ENCODE measurements at places on chromosomes 4 and X.

GRCh38 chr4:183657564-183657963 is 1.4 kb downstream of the RWDD4 start:
- no peak for DNase-seq

DNA sequence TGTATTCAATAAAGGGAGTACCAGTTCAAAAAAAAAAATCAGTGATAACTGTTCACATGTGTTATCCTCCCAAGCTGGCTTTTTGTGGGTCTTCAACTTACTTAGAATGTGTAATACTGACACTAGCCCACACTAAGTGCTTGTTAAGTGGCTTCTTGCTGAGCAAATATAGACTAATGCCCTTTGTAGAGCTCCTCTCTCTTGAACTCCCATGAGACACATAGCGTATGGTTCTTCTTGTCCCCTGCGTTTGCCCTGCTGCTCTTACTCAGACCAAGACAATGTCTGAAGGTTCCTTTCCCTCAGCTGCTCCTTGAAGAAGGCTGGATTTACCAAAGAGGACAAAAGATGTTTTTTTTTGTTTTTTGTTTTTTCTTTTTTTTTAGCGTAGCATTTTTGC is 110.9 kb downstream of the FRAS1 start:
- no peak for DNase-seq

DNA sequence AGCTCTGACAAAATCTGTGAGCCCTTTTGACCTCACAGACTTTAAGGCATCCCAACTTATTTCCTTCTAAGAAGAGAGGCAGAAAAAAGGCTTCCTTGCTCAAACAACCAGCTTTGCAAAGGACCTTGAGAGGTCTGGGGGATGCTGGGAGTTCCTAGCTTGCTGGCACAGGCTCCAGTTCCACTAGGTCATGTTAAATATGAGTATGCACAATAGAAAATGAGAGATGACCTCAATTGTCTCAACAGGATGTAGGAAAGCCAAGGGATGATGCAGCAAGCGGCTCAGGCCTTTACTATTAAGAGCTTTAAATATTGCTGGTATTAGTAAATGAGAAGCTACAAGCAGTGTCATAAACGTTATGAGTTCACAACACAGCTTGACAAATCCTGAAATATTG is 13.3 kb upstream of the ZNF827 start:
- no peak for DNase-seq

- DNase-seq: no peak
Measured at GRCh38 chr4:110737931-110738330, 115.1 kb upstream of the PITX2 start.

DNA sequence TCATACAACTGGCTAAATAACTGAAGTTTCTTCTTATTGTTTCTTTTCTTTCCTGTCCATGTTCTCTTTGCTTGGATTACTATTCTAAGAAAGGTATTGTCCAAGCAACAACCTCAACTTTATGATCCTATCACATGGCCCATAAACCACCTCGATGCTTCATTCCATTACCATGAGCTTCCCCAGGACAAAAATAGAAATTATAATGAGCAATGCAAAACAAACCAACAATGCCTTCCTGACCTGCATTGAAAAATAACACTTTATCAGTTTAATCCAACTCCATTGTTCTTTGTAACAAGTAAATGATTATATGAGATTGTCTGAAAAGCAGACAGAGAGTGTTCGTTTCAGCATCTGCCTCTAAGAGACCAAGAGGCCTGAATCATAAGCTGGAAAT is 148.8 kb downstream of the HS6ST2 start:
- no peak for DNase-seq

GRCh38 chr4:150056569-150056968 is 21.7 kb upstream of the DCLK2 start:
- DNase-seq: no peak

GRCh38 chr4:86247906-86248305 is 111.9 kb downstream of the MAPK10 start:
- DNase-seq: no peak

DNA sequence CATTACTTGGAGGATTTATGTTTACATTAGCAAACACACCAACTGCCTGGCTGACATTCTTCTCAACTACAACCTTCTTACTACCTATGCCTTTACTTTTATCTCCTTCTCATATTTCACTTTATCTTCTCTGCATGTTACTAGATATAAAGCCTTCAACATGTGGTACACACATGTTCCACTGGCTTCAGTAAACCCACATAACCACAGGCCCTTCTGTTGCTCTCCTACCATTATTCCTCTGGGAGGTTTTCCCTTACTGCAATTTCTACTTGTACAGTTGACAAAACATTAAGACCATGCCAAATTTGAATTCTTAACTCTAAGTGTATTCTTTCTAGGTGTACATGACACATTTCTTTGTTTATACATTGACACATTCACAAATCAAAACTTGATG is 133.1 kb downstream of the ARAP2 start:
- DNase-seq: no peak

DNA sequence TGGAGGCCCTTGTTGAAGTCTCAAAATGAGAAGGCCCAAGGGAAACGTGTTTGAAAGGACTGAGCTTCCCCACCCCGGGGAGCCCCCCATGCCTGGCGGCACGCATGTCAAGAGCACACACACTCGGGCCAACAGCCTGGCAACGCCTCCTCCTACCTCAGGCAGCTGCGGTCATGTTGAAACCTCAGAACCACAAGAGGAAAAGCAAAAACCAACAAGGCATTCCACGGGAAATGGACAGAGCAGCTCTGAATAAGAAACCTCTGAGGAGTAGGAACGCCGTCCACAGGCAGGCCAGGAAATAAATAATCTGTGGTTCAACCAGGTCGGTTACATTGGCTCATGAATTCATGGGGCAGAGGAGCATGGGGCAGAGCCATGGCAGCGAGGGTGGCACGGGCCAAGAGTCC is 95.7 kb upstream of the AFAP1 start:
- DNase-seq: no peak

DNA sequence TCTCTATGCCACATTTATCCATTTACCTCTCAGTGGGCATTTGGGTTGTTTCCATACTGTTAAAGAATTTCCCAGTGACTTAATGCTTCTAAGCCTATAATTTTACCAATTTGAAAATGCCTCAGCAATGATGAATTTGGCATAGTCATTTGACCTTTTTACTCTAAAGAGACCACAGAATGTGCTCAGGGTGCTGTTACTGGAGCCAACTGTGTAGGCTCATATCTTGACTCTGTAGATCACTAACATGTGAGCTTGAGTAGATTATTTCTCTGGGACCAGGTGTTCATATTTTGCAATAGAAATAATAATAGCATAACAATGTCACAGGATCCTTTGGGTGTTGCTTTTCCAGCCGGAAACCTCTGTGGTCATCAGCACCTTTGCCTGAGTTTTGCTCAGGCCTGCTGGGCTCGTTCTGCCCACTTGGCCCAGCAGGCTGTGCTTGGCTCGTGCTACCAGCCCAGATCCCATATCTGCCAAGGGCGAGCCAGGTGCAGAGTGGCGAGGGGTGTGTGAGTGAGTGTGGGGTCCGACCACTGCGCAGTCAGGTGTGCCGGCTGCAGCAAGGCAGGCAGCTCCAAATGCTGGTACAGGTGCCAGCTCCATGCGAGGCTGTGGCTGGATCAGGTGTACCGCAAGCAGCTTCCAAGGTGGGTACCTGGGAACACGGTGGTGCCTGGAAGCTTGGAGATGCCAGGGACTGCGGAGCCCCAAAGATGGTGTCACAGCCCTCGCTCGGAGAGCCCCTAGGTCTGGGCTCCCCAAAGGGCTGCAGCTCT is 70.6 kb upstream of the ANK2 start:
- DNase-seq: no peak

DNA sequence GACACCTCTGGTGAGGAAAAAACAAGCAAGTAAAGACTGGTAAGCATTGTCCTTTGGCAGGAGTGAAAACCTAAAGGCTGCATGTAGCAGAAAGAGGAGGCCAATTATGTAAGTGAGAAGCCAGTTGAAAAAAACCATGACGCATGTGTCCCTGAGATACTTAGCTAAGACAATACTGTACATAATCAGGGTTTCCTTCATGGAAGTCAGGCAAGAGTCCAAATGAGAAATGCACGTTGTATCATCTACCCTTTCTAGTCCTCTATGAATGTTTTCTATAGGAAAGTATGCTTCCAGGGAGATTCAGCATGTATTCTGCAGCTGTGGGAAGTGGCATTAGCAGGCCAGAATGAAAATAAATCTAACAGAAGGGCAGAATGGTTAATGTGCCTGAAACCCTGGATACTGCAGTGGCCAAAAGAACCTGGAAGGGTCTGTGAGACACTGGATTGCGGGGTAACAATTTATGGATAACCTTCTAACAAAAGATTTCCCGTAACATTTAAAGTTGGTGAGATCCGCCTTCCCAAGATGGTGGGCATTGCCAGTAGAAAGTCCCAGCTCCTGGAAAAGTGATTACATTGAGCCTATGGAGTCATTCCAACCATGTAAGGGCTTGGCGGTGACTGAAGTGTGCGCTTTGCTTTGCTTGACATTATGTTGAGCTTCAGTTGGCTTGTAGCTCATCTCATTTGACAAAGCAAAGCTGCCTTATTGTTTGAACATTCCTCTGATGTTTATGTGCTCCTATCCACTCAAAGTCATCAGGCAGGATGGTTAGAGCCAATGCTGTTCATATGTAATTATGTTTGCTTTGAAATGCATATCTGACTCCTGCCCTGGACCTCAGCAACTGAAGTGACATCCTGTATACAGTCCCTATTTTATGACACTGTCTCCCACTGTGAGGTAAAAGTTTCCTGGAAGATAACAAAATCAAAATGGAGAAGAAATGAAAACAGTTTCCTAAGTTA is 200.4 kb downstream of the ARHGAP24 start:
- DNase-seq: no peak

GRCh38 chr4:8296491-8296890 is 26.9 kb downstream of the HTRA3 start:
- DNase-seq: no peak

DNA sequence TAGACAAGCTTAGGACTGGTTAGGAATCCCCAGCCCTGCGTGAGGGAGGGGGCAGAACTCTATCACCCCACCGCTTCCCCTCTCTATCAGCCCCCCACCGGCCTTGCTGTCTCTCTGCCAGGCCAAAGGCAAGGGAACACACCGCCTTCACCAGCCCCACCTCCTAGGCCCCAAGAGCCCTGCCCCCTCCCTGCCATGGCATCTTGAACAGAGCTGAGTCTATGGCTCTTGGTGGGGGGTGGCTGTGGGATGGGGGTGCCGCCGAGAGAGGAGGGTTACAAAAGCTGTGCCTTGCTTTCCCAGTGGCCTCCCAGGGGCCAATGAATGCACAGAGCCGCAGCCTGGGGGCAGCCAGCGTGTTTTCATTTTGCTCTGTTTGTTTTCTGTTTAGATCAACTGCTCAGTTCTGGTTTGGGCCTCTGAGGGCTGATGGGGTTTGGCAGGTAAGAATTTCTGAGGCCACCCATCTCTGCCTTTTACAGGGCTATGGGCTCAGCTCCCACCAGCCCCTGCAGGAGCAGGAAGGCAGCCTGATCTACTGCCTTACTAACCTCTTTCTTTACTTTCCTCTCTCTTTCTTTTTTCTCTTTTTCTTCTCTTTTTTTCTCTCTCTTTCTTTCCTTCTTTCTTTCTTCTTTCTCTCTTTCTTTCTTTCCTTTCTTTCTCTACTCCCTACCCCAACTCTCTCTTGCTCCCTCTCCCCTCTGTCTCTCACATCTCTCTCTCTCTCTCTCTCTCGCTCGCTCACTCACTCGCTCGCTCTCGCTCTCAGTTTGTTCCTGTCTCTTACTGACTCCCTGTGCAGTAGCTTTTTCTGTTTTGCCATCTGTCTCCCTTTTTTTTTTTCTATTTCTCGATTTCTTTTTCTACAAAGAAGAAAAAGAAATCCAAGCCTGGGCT is 128.3 kb downstream of the PJA1 start:
- DNase-seq: no peak

DNA sequence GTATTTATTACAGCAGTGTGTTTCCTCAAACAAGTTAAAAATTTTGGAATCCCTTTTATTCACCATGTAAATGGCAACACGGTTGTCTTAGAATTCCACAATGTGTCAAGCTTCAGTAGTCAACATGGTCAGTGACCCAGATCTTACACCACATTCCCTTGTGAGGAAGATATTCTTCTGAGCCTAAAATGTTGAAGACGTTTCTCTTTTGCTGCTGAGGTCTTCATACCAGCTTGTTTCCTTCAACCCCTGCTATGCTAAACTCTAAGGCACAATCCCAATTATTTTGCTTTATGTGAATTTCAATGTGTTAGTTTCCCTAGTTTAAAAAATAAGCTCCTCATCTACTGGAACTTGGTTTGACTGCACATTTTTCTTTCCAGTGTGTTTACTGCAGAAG is 17.6 kb upstream of the LDB2 start:
- no peak for DNase-seq

- no peak for DNase-seq
Measured at GRCh38 chrX:154409222-154409871, at the start of gene DNASE1L1. DNASE1L1 (minus strand) TSS chrX:154409254; CDS start chrX:154405568, 3,686 bp downstream.

- no peak for DNase-seq
Measured at GRCh38 chrX:28312965-28313364, 274.3 kb upstream of the IL1RAPL1 start.

DNA sequence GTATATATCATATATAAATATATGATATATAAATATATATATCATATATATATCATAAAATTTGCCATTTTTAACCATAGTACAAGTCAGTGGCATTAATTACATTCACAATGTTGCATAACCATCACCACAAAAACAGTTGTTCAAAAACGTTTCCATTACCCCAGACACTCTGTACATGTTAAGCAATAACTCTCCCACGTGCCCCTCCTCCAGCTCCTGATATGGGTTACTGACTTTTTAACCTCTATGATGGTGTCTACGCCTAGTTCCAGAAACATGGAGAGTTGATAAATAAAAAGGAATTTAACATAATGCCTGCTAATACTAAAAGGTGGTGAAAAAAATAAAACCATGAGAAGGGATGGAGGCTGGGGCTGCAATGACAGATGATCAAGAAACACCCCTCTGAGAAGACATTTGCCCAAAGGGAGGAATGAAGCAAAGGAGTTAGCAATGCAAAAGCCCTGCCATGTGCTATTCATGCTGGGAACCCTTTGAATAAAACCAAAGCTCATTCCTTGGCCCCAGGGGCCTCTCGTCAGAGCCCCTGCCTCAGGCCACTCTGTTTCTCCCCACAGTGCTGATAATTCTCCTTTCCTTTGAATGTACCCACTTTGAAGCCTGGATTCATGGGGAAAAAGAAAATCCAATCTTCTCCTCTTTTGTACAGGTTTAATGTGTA is 144.3 kb downstream of the NWD2 start:
- no peak for DNase-seq

DNA sequence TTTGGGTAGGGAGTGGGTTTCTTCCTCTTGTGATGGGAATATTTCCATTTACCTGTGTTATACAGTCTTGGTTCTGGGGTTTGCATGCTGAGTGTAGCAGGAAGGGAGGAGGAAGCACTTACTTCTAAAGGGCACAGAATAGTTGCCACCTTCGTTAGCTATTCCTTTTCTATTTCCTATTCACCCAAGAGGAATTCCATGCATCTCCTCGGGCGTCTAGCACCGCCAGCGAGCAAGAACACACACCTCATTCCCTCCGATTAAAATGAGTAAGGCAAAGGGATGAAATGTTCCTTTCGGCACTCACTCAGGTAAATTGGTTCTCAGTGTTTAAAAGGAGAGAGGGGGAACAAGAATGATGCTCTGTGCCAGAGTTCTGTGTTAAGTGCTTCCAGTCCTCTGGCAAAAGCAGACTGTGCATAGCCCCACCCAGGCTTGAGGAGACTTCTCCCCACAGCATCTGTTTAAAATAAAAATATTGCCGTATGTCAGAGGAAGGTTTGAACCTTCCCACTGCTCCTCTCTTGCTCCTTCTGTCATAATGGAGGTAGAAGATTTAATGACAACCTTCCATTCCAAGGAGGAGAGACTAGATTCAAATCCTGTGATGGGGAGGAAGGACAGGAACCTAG is 351.4 kb downstream of the PTTG2 start:
- no peak for DNase-seq
